ENCODE measurements at places on chromosomes 7 and 10.
A peak's percentile ranks its signal among the peaks of the same experiment; 100 is the strongest.

DNA sequence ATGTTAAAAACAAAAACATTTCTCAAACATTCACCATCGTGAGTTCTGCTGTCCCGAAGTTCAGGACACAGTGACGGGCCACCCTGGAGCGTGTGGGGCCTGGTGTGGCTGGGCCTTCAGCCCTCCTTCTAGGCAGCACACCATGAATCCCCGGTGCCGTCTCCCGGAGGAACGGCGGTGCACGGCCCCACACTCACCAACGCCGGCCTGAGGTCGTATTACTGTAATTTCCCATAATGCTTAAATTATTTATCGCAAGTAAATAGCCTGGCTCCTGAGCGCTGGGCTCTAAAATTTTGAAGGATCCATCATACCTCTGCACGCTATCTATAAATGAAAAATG is 1.4 kb downstream of the STK32C start:
- peak; percentile 19 for DNase-seq

DNA sequence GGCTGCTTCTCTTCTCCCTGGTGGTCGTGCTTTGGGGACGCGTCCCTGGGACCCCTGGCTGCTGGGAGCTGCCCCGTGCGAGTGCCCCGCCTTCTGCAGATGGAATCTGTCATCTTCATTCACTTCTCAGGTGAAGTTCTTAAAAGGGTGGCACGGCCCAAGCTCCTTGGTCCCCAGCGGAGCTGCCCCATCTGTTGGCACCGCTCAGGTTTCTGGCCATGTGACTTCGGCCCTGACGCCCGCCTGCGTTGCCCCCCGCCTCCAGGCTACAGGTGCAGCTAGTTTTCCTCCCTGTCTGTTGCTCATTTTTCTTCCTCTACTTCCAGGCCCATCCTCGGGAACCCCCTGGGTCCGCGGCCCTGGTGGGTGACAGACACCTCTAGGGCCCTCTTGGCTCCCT is 6.8 kb upstream of the NKX6-2 start:
- DNase-seq: no peak

DNA sequence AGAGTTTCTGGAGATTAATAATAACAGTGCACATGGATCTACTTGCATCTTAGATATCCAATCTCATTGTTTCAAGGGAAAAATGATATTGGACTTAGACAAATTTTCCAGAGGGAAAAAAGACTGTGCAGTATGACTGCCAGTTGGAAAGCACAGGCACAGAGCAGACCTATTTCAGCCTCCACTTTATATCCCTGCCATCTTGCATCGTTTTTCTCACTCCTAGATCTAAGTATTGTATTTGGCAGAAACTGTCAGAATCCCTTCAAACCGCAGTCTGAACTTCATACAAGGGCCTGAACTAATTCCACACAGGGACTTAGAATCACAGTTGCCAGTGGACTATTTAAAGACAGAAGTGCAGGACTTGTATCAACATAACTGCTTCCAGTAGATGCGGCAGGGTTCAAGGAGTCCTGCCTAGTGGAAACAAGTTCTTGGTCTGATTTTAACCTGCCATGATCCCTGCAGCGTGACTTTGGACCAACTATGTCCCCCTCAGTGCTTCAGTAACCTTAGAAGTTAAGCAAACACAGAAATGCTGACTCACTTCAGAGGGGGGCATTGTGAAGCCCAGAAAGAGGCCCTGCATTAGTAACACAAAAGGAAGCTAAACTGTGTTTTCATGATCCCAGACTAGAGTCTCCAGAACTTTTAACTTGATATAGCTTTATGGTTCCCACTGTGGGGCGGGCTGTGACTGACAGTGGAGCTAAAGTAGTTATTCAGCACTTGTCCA is 95.7 kb upstream of the PALS2 start:
- DNase-seq: no peak

DNA sequence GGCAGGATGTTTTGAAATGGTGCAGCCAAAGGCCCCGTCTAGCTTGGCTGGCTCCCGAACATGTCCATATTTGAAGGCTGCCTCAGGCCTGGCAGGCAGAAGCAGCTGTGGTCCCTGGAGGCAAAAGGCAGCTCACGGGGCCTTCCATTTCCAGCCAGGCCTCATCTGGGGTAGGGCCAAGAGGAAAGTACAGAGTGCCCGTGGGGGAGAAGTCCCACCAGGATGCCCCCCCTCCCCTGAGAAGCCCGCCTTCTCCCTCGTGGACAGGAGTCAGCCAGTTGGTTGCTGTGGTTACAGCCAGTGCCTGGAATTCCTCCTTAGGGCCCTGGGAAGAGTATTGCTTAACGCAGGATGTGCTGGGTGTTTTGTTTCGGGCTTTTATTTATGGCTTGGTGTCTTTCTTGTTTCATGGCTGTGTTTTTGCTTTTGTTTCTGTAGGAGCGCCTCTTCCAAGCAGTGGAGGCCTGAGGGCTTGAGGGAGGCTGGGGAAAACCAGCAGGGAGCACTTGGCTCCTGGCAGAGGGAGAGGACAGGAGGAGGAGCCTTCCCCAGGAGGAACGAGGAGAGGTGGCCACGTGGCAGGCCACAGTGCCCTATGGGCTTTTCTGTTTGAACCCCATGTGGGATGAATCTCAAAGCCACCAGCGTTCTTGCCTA is 45.4 kb downstream of the CHST3 start:
- DNase-seq: peak; percentile 65

DNA sequence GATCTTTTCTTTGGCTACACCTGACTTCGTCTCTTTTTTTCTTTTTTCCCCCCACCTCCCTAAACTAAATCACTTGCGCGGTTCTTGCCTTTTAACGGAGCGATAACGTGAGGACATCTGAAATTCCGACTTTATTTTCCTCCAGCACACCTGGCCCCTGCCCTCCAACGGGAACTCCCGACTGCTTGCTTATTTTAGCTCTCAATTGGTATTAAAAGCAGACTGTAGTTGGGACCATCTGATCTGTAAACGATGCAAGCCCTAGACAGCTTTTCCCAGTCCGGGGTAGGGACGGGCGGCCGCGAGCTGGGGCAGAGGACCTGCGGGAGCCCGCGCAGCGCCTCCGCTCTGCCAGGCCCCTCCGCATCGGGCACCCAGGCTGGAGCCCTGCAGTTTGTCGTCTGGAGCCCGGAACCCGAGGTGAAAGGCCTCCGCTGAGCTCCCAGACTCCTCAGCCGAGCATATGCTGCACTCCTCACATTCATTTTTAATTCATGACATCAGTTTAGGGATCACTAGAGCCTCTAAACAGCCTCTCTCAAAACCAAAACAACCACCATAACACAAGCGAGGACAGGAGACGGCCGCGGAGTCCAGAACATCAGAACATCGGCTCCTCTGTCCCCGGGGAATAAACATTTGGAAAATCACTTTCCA is 10.0 kb upstream of the EMX2 start:
- no peak for DNase-seq

DNA sequence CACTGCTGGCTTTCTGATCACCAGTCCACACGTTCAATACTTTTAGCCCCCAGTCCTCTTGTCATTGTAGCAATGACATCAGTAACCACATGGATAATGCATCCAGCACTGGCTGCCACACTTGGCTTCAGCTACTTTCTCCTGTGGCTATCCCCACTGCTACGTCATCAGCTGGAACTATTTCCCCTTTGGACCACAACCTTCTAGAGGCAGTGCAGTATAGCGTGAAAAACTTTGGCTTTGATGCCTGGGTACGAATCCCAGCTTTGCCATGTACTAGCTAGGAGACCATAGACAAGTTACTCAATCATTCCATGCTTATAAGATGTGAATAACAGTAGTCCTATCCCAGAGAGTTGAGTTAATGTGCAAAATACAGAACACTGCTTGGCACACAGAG is 63.2 kb downstream of the CCDC3 start:
- DNase-seq: no peak

DNA sequence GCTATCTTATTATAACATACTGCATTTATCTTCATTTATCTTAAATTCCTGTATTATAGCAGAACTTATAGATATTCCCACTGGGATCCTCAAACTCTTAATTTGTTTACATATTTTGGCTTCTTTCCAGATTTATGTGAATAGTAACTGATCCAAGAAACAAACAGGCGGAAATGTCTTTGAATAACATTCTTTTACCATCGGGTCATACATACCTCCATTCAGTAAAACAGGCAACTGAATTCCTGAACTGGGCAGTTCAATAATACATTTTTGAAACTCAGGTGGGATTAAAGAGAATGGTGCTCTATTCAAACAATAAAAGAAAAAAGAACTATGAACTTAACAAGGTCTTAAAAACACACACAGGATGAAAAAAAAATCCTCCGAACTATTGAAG is 337.4 kb downstream of the CRPPA start:
- no peak for DNase-seq

- DNase-seq: peak; percentile 39
Measured at GRCh38 chr7:29332042-29332811, 137.7 kb downstream of the CHN2 start.

GRCh38 chr7:116785843-116786242 is 76.5 kb upstream of the CAPZA2 start:
- DNase-seq: no peak

GRCh38 chr10:7410862-7411670 is at the start of gene SFMBT2:
SFMBT2 (minus strand) TSS chr10:7411034; CDS start chr10:7381898, 29,136 bp downstream.
- DNase-seq: peak; percentile 40

- DNase-seq: no peak
Measured at GRCh38 chr10:132600416-132600815, 62.8 kb downstream of the INPP5A start.

DNA sequence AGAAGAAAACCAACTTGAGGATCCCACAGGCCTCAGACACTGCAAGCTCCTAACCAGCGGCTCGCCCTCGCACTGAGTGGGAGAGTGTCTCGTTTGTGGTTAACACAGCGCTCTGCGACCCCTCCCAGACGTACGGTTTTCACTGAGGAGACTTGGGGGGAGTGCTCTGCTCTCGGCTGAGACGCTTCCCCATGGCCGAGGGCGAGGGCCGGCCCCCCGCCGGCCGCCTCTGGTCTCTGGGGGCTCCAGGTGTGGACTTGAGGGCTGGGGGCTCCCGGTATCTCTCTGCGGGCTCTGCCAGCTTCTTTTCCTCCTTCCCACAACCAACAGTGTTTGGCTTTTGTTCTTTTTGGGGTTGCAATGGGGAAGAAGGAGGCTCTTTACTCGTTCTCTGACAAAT is 118.7 kb downstream of the LARP4B start:
- no peak for DNase-seq

GRCh38 chr7:56175771-56176170 is 59.6 kb upstream of the NUPR2 start:
- DNase-seq: no peak

GRCh38 chr7:80671744-80672143 is 33.3 kb downstream of the CD36 start:
- DNase-seq: no peak

- no peak for DNase-seq
Measured at GRCh38 chr7:55489552-55489951, 82.8 kb downstream of the VOPP1 start.

GRCh38 chr7:28364082-28364481 is 48.2 kb upstream of the CREB5 start:
- no peak for DNase-seq

DNA sequence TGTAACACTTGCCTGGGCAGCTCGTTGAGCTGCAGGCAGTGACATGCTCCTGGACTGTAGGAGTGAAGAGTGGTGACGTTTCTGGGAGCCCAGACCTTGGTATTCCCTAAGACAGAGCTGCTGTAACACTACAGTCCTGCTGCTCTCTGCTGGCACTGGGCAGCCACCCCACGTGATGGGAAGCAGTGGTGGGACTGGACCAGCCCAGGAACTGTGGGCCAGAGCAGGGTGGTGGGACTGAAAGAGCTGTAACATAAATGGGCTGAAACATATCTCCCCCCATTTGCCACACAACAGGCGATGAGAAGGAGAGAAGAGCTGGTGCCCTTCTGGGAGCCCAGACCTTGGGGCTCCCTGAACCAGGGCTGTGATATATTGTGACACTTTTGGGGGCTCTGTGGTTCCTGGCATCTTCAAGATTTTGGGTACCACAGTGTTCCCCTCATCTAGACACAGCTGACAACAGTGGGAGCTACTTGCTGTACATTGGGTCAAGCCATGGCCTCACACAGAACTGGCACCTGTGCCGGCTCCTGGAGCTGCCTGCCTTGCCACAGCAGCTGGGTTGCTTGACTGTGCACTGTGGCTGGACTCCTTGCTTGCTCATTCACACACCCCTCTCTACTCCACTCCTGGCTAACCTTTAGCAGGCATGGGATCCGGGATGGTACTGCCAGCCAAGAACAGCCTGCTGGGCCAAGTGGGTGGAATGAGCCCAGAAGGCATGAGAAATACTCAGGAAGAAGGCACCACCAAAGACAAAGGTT is 161.3 kb upstream of the PCDH15 start:
- DNase-seq: no peak

DNA sequence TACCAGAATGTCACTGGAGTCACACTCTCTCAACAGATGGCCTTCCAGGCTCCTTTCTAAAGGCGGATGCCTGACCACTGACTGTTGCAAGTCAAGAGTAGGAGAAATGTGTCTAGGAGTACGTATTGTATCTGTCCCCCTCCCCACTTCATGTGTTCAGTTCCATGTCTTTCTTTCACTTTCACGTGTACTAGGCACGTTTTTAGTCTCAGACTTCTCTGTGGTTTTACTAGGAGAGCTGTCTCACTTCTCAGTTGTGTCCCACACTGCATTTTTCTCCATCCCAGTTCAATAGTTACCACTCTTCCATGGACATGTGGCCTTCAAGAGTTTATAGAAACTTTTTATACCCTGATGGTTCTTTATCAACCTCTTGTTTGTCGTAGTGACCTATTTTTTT is 893.0 kb downstream of the NRG3 start:
- DNase-seq: no peak

Data from dorsolateral prefrontal cortex (tissue), 122 donors.